ENCODE measurements at places on chromosomes 2 and 18. TPM values are rescaled to one million over a fixed set of nuclear protein-coding genes. Genes with fewer than 3 reads are reported as not detected.

GRCh38 chr2:137437386-137437785, 526.9 kb upstream of the HNMT start:
- DNase-seq = no peak

Gene LYPD6B
- 0.65 TPM for total RNA-seq

DNA sequence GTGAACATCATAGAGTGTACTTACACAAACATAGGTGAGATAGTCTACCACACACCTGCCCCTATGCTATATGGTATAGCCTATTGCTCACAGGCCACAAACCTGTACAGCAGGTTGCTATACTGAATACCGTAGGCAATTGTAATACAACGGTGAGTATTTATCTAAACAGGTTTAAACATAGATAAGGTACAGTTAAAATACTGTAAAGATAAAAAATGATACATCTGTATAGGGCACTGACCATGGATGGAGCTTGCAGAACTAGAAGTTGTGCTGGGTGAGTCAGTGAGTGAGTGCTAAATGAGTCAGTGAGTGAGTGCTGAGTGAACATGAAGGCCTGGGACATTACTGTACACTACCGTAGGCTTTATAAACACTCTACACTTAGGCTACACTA, 267.0 kb upstream of the HS6ST1 start:
- DNase-seq = no peak

DNA sequence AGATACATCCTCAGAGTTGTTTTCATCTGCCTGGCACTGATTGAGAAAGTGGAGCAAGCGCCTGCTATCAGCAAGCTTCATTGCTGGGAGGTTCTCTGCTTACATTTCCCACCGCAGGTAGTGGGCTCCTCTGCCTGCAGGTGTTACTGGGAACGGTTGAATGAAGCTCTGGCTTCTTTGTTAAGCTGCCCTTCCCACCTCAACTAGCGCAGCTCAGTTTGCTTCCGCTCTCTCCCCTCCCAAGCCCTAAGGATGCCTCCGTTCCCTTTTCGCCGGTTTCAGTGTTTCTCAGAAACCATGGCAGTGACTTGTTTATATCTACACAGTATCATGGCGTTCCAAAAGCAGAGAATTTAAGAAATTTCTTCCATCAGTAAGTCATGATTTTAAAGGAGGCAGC, 72.2 kb upstream of the B3GNT7 start:
- no peak for DNase-seq

- no peak for DNase-seq
Observed at GRCh38 chr2:136527560-136527959, 237.8 kb upstream of the THSD7B start.

- no peak for DNase-seq
Observed at GRCh38 chr2:47864566-47864965, 41.7 kb downstream of the FBXO11 start.

DNA sequence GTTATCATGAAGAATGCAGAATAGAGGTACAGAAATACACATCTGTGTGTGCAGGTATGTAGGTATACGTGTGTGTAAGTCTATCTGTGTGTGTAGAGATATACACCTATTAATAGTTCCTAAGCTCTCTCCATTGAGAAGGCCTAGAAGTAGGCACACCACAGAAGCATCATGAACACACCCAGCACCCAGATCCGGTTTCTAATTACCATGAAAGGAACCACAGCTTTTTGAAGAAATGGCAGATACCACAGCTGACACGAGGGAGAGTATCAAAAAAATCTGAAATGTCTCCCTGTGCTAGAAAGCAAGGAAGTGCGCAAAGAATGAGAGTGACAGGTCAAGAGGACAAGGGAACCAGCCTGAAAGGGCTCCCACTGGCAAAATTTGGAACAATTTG, 27.7 kb upstream of the AP1S3 start:
- DNase-seq = no peak

Gene ITM2C
- total RNA-seq = 17.9 TPM

GRCh38 chr18:55650363-55650870, 62.4 kb upstream of the TCF4 start:
- DNase-seq = no peak

GRCh38 chr18:76771192-76771799, 51.1 kb upstream of the ZNF236 start:
- no peak for DNase-seq

- DNase-seq = no peak
Observed at GRCh38 chr2:61658841-61659780, 121.0 kb upstream of the XPO1 start.

GRCh38 chr2:28276807-28277206, 115.9 kb upstream of the FOSL2 start:
- DNase-seq = no peak

GRCh38 chr18:24964216-24964615, 387.8 kb downstream of the ZNF521 start:
- no peak for DNase-seq

DNA sequence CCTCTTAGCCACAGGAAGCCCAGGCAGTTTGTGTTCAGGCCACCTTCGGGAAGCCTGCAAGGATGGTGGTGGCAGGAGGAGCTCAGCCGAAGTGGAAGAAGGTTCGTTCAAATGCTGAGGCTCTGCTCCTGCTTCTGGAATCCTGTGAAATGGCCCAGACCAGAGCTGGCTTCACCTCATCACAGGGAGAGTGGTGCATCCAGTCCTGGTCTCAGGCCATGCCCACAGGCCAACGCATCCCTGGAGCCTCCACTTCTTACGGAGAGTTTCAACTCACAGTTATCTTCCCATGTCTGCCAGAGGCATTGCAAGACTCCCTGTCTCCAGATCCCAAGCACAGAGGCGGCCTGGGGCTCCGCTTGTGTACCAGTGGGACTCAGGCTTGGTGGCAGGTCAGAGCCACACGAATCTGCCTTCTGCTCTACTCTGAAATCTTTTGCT, 82.3 kb downstream of the NDUFA10 start:
- no peak for DNase-seq

- no peak for DNase-seq
Observed at GRCh38 chr2:7242189-7242867, 325.1 kb downstream of the RNF144A start.

DNA sequence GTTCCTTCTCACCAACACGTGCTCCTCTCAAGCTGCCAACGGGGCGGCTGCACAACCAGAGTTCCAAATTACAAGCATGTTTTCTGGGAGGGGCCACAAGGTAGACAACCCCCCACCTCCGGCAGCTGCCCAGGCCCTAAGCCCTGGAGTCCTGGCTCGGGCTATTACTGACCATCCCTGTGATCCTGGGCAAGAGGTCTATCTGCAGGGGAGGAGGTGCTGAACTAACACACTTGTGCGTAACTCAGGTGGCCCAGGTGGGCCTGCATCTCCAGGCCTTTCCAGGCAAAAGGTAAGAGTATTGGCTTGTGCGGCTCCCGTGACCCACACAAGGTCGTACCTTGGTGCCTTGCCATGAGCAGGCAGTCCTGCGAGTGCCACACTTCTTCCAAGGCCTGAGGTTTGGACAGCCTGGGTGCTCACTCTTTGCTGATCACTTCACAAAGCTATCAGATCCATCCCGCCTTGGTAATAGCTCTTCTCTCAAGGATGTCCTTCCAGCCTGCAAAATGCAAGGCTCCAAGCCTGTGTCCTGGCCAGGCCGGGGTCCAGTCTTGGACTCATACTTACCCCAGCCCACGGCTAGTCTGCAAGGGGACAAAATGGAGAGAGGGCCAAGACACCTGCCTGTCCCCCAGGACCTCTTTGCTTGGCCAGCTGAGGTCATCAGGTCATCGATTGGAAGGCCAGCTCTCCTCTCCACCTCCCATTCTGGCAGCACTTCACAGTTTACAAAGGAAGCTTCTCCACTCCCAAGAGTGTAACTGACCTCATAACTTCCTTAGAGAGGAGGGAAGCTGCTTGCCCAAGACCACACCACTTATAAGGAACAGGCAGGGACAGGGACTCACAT, 33.9 kb downstream of the ADRA2B start:
- DNase-seq = no peak

GRCh38 chr18:9038277-9038871, 64.1 kb upstream of the NDUFV2 start:
- DNase-seq = no peak

DNA sequence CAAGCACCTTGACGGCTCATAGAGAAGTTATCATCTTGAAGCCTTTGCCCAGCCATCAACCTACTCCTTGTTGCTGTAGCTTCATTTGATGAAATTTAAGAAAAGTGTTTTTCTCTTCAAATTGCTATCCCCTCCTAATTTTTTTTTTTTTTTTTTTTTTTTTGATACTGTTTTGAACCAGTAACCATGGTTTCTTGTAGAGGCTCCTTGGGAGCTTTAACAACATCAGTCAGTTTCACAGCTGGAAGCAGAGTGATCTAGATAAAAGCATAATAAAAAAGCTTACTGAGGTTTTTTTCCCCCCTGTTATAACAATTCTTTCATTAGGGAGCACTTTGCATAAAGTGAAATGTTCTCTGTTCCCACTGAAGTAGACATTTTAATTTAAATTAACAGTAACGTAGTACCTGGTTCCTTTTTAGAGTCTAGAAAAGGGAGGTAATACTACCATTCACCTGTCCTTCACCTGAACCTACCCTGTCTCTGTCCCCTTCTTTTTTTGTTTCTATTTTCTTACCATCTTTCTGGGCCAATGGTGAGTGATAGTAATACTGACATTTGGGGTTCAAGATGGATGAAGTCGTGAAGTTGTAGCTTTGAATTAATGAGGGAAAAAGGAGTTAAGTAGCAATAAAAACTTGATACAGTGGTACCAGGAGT, 101.5 kb downstream of the NCOA1 start:
- DNase-seq = no peak

- DNase-seq = no peak
Observed at GRCh38 chr2:84486441-84487115, 27.5 kb upstream of the SUCLG1 start.

- DNase-seq = no peak
Observed at GRCh38 chr2:198966269-198966668, 491.5 kb downstream of the SATB2 start.

Gene IL18R1
- total RNA-seq = 32.2 TPM

DNA sequence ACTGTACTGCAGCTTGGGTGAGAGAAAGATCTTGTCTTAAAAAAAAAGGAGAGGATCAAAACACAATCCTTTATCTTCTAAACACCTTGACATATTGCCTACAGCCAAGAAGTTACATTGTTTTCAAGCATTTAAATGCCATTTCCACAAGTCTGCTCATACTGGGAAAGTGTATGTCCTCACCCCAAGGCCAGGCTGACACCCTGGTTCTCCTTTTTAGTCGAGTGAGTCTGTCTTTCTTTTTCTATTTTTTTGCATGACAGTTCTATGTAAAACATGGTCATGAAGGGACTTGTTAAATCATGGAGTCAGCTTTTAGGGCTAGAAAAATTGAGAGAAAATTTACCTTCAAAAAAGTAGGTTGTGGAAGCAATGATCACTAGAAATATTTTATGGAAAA, 233.3 kb downstream of the FAM210A start:
- no peak for DNase-seq

Gene ACOXL
- total RNA-seq = not detected

DNA sequence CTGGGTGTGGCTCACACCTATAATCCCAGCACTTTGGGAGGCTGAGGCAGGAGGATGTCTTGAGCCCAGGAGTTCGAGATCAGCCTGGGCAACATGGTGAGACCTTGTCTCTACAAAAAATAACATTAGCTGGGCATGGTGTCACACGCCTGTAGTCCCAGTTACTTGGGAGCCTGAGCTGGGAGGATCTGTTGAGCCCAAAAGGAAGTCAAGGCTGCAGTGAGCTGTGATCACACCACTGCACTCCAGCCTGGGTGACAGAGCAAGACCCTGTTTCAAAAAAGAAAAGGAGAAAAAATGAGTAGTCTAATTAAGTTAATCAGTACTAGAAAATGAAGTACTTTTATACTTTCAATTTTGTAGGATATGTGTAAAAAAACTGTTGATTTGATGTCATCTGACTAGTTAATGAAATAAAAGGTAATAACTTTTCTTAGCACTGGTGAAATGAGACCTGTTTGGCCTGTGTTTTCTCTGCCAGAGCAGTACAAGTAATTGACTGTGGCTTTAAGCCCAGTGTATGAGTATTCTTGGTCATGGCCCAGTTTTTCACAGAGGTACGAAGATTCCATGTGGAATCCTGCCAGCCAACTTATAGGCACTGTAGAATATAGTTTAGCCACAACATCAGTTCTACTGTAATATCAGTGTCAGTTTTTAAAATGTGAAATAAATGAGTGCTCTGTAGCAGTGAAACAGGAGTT, 35.8 kb downstream of the MFSD6 start:
- DNase-seq = no peak

DNA sequence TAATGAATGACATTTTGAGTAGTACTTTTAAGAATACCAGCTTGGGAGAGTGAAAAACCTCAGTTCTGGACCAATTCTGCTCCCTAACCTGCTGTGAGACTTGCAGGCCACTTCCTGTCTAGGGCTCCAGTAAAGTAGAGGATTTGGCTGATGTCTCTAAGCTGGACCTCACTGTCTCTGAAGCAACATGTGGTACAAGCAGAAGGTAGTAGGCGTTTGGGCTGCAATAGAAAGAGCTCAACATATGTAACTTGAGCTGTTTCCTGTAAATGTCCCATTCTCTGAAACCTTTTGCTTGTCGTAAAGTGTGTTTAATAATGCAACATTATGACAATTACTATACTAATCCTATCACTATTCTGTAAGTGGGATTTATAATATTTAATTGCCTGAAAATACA, 213.1 kb downstream of the MYO3B start:
- DNase-seq = no peak

DNA sequence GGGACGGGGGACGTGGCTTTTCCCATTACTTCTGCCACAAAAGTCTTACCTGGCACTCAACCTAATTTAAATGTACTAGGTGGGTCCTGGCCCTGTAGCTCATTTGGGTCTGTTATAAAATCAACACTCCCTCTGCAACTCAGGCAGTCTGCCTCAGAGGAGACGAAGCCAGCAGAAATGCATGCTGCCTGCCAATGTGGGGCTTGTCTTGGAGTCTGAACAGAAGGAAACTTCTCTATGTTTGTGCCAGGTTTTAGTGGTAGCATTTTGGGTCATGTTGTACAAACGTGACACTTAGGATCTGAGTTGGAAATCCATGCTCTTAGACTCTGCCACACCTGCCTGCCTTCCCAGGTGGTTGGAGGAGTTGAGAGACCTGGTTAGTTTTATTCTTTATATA, 292.5 kb upstream of the FAM98A start:
- DNase-seq = no peak

- no peak for DNase-seq
Observed at GRCh38 chr2:239116456-239117246, 268.8 kb downstream of the TWIST2 start.

Gene IKZF2
- 11.2 TPM for total RNA-seq

DNA sequence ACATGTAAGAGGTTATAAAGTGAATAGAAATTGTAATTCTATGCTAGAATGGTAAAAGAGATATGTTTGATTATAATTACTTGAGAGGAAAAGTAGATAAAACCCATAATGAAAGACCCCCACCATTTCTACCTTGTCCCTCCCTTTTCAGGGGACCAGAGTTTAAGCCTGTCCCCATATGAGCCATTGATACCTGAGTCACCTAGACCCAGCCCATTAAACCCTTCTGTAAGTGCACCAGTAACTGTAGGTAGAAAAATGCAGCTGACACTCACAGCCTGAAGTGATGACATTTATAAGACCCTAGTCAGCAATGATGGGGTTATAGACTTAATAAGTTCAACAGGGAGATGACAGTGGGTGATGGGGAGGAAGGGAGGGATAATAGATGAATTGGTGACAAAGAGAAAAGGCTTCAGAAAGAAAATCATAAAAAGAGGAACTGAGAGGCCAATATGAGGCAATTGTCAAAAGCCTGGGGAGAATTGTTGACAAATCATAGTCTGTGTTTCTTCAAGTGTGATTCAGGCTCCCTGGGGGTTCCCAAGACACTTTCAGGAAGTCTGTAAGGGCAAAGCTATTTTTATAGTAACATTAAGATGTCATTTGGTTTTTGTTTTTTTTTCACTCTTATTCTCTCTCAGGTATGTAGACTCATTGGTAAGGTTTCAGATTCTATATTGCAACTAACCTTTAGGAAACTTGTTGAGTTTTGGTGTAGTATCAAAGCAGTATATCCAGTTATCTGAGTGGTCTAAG, 544.2 kb downstream of the SATB2 start:
- DNase-seq = no peak
